ENCODE measurements at places on chromosomes 13 and 19. TPM values are rescaled to one million over a fixed set of nuclear protein-coding genes. Genes with fewer than 3 reads are reported as not detected.

A1BG gene
- polyA plus RNA-seq = 1.4 TPM

TMEM255B gene
- 7.6 TPM for polyA plus RNA-seq

MIR17HG gene
- 0.91 TPM for polyA plus RNA-seq

DNA sequence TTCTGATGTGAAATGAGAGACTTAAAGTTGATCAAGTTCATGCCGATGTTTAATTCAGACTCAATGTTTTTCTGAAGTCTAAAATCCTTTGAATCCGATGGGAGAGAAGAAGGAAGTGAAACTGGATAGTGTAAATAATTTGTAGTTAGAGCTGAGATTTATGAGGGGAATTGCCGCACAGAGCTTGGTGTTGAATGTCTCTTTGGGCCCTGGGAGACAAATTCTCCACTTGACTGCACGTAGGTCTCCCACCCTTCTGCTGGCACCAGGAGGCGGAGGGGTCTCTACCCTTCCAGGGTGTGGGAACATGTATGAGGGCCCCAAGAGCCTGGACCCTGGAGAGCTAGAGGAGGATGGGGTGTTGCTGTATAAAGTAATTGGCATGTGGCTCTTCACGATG is 140.8 kb upstream of the SERP2 start:
- DNase-seq = no peak

DNA sequence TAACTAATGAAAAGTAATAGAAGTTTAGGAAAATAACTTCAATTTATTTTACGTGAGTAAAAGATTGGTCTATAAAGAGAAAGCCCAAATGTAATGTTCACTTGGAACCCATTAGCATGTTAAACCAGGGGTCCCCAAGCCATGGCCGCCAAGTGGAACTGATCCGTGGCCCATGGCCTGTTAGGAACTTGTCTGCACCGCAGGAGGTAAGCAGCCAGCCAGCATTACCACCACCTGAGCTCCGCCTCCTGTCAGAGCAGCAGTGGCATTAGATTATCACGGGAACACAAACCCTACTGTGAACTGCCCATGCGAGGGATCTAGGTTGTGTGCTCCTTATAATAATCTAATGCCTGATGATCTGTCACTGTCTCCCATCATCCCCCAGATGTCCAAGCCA is 818.7 kb upstream of the GPC6 start:
- no peak for DNase-seq

GRCh38 chr19:54792814-54793213 is 10.6 kb upstream of the KIR2DL4 start:
- no peak for DNase-seq

- DNase-seq = no peak
Measured at GRCh38 chr19:10762656-10763055, 44.8 kb downstream of the DNM2 start.
